Cerebellum (tissue), 4 donors: ENCODE measurements at places on chromosomes 3 and 15.

GRCh38 chr3:48966367-48966766, 23.7 kb upstream of the P4HTM start:
- DNase-seq: no peak

- DNase-seq: no peak
These were observed 45.7 kb downstream of the LHFPL4 start for GRCh38 chr3:9507586-9508578.

DNA sequence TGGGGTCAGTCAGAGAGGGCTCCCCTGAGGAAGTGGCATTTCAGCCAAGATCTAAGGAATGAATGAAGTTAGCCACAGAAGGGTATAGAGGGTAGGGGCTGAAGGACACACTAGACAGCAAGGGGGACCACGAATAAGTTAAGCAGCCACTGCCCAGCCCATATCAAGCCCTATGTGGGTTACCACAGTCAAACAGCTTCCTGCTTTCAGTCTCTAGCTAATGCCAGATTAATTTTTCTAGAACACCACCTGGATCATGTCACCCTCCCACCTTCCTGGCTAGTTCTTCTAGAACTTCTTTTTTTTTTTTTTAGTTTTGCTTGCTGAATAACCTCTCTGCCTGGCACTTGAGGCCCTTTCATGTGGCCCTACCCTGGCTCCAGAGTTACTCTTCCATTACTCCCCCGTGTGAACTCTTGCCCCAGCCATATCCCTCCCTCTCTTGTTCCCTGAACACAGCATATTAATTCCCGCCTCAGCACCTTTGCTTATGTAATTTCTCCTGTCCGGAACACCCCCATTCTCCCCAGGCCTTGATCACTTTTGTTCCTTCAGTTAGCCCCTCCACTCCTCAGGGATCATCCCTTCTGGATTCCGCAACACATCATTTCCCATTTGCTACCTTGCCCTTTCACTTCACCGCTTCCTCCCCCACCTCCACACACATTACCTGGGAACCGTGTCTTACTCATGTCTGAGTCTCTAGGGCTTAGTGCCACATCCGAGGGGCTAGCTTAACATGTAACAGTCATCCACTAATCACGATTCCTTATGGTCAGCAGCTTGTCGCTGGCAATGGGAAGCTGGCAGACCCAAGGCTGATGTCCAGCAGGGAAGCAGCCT, 20.6 kb upstream of the BNC1 start:
- DNase-seq: no peak

- DNase-seq: no peak
These were observed 29.7 kb downstream of the TJP1 start for GRCh38 chr15:29792426-29793159.

- no peak for DNase-seq
These were observed 122.1 kb upstream of the TPRG1 start for GRCh38 chr3:189049458-189050236.

GRCh38 chr3:113963879-113964278, 16.1 kb downstream of the ZDHHC23 start:
- no peak for DNase-seq

GRCh38 chr3:151946606-151947005, 73.2 kb downstream of the SUCNR1 start:
- no peak for DNase-seq
